ENCODE measurements at places on chromosomes 1 and 21.
A peak's percentile ranks its signal among the peaks of the same experiment; 100 is the strongest.

DNA sequence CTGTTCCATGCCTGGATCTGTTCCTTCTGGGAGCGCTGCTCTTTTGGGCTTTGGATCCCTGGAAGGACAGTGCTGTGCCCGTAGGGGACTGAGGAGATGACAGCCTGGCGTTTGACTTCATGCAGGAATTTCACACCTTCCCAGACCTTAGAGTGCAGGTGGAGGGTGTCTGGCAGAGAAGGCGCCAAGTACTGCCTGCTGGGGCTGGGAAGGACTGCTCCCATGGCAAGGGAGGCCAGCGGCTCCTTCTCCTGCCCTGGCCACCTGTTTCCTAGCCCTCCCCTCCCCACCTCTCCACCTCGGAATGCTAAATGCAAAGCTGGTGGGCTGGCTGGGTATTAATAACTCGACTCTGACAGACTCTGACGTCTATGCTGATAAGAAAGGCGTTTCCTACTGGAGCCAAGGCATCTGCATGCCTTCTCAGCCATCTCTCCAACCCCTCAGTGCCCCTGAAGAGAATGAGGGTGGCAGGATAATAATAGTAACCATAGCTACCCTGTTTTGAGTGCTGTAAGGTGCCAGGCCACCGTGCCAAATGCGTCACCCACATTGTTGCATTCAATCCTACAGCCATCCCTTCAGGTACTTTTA lies 17.5 kb upstream of the PDIK1L start:
- DNase-seq, result peak; percentile 54

DNA sequence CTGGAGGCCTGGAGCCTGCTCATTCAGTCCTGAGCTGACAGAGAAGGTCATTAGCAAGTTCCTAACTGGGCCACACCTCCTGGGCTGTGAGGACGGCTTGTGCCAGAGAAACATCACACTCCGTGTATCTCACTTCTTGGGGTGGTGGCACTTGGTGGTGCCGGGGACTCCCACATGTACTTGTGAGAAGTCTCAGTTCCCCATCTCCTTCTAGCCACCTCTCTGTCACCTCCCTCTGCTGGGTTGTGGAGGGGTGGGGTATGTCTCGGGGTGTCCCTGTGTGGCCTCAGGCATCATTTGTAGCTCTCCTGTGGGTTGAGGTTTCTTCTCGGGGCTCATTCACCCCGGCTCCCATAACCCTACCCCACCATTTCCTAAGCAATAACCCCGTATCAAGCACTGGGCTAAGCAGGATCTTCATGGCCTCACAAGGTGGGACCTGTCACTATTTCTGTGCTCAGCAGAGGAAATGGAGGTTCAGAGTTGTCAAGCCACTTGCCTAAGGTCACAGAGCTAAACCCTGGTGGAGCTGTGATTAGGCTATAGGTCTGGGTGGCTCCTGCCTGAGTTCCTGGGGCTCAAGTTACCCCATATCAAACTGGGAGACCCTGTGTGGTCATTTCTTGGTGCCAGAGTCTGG lies 62.5 kb downstream of the UBIAD1 start:
- DNase-seq, result no peak

- DNase-seq, result peak; percentile 58
Measured at GRCh38 chr1:245802941-245803665, 648.3 kb downstream of the KIF26B start.

DNA sequence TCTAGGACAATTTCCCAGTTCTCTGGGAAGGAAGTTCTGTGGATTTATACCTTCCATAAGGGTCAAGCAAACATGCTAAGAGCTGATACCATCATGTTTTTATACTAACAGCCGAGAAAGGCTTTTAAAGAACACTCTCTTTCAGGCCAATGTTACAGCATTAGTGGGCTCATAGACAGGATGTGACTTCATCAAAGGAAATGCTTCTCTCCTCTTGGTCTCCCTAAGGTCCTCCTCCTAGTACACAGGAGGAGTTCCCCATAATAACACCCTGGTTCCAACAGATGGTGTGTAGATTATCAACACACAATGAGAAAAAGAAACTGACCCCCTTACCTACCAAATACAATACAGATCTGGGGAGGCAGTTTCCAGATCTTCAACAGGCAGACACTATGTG lies 26.7 kb upstream of the GLIS1 start:
- no peak for DNase-seq

GRCh38 chr1:155976062-155976912 lies 2.1 kb downstream of the ARHGEF2 start:
- peak; percentile 84 for DNase-seq

DNA sequence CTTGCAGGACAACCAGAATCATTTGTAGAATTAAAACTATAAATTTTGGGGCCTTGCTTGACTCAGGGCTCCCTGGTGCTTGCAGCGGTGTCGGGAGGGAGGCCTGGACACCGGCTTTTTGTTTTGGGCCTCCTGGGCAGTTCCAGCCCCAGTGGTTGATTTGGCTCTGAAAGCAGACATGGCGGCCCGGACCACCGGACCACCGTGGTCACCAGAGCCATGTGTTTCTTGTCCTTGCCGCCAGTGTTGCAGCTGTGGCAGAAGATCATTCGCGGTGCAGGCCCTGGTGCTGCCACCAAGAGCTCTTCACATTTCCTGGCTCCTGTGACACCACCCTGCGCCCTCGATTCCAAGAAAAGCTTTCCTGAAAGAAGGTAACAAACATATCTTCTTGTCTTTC lies 484.8 kb downstream of the BRINP3 start:
- no peak for DNase-seq

GRCh38 chr1:15847893-15848142 lies 311 bp downstream of the SPEN start:
- no peak for DNase-seq

- no peak for DNase-seq
Measured at GRCh38 chr1:229138058-229138457, 132.9 kb upstream of the RAB4A start.

DNA sequence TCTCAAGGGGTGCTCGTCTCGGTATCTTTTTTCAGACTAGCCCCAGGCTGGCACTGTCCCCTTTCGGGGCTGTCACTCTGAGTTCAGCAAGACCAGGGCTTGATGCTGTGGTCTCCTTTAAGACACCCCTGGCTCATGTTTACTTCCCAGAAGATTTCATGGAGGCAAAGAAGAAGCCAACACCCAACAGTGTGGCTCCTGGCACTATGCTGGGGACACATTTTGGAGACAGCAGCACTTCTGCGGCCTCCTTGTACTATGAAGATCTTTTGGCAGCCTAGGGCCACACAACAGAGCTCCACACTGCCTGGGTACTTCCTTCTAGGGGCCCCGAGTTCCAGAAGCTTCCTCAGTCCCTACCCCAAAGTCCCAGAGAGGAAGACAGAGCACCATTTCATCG lies 24.6 kb downstream of the ECE1 start:
- no peak for DNase-seq

GRCh38 chr1:166988974-166989515 lies at the start of gene MAEL:
Gene MAEL, plus strand, starts transcription at chr1:166989280. Its CDS starts 73 bp downstream, at chr1:166989353.
- no peak for DNase-seq

- DNase-seq, result peak; percentile 5
Measured at GRCh38 chr1:88801575-88802208, 89.7 kb downstream of the GTF2B start.

GRCh38 chr1:77271852-77272580 lies 9.8 kb upstream of the AK5 start:
- no peak for DNase-seq

DNA sequence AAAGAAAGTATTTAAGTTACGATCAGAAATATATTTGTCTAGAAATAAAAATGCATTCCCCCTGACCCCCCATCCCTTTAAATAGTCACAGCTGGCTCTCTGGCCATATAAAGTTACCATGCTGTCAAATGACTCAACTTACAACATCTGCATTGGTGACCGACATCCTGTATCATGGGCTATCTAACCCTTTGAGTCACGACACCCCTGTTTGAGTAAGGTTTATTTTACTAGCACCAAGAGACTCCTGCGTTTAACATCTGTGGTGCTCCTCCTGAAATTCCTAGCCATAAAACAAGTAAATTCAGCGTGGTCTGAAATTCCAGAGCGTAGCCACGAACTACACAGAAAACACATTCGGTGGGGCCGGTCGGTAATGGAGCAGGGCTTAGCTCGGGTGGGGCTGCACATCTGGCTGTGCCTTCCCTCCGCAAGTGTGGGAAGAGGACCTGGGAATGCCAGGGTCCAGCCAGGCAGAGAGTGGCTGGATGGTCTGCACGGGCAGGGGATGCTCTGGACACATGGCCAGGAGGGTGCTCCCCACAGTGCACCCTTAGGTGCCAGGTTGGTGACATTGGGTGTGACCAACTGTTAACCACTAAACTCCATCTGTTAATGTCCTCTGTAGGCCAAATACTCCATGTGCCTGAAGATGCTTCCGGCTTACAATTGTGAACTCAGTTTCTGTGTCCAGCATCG lies 53.0 kb upstream of the CLDN14 start:
- DNase-seq, result no peak

DNA sequence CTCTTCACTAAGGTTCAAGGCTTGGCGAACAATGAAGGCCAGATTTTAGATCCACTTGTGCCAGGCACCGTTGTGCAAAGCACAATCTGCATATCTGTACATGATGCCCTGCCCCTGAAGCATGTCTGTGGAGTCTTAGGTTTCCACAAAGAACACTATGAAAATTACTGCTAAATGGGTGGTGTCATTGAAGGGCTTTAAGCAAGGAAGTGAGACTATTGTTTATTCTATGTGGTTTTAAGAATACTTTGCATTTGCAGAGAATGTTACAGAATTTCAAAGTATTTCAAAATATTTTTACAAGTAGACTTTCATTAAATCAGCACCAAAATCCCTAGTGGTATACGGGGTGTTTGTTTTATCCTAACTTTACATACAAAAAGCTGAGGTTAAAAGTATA lies 8.8 kb downstream of the TSEN15 start:
- DNase-seq, result no peak

DNA sequence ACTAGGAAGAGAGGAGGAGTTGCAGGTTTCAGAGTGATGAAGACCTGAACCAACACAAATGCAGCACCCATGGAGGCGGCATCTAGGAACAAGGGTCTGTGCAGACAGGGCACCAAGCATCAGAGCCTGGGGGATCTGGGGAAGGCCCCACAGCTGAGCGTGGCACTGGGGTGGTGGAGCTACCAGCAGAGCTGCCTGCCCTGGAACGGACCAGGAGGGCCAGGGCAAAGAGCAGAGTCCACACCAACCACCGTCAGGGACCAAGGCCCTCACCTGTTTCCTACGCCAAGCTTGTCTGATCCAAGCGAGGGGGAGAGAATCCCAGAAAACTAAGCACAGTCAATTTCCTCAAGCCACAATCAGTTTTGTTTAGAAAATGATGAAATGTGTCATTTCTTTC lies 79.0 kb upstream of the SYT6 start:
- DNase-seq, result no peak

- no peak for DNase-seq
Measured at GRCh38 chr1:91712981-91713841, 172.7 kb downstream of the TGFBR3 start.

DNA sequence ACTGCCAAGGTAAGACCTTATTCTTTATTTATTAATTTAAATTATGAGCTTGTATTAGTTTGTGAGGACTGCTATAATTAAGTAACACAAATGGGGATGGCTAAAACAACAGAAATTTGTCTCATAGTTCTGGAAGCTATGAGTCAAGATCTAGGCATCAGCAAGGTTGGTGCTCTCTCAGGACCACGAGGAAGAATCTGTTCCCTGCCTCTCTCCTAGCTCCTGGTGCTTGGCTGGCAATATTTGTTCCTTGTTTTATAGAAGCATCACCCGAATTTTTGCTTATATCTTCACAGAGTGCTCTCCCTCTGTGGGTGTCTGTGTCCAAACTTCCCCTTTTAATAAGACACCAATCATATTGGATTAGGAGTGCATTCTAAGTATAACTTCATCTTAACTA lies 41.4 kb upstream of the CCDC190 start:
- DNase-seq, result peak; percentile 50

- no peak for DNase-seq
Measured at GRCh38 chr1:200226268-200226968, 183.4 kb downstream of the ZNF281 start.

DNA sequence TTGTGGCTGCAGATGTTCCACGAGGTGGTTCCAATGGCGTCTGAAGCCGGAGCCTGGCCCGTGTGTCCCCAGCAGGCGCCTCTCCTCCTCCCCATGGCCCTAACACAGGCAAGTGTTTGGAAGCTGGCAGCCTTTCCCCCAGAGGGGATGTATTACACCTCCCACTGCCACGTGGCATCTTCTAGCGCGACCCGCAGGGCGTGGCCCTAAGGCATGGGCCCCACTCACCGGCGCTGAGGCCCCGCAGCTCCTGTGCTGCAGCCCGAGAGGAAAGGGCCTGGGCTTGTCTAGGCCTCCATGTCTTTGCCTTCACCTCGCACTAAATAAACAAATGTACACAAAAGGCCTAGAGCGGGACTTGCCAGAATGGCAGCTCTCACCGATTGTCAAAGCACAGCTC lies 37.9 kb downstream of the SLC66A1 start:
- DNase-seq, result no peak

GRCh38 chr1:3272321-3273045 lies 182.0 kb upstream of the ARHGEF16 start:
- no peak for DNase-seq

- peak; percentile 8 for DNase-seq
Measured at GRCh38 chr1:50268049-50268448, 155.2 kb downstream of the DMRTA2 start.

DNA sequence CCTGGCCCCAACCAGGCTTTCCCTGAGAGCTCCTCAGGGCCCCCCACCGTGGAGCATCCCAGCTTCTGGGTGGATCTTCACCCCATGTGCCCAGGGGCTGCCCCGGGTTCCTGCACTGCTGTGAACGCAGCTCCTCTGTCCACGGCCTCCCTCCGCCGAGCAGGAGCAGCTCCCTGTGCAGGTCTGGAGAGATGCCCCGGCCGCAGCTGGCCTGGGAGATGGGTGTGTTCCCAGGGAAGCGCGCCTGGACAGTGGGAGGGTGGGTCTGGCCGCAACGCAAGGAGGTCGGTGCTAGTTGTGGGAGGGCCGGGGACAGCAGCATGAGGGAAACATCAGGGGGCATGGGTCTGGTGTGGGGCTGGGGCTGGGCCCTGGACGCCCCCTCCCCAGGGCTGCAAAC lies 71.3 kb downstream of the MORN1 start:
- no peak for DNase-seq

DNA sequence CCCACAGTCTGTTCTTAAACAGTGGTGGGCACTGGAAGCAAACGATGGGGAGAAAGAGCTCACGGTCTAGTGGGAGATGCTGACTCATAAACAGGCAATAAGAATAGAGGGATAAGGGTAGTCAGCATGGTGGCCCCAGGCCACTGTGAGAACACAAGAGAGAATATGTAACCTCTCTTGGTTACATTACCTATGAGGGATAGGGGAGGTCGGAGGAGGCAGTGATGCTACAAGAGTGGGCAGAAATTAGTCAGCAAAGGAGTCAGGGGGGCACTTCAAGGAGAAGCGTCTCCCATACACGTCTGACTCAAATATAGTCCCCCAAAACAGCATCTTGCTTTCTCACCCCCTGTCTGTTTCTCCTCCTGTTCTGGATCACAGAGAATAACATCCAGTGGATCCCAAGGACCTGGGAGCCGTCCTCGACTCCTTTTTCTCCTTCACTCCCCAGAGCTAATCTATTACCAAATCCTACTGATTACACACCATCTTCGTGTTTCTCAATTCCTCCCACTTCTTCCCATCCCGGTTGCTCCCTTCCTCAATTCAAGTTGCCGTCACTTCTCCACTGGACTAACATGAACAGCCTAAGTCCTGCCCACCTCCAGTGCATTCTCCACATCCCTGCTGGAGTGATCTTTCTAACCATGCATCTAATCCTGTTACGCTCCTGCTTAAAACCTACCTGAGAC lies 2.1 kb downstream of the SLAMF8 start:
- DNase-seq, result no peak
